Hematopoietic multipotent progenitor cell treated with erythropoietin and hydrocortisone succinate and interleukin-3 and kit ligand, for 17 days (in vitro differentiated cells): ENCODE measurements at places on chromosomes 4 and X.

GRCh38 chr4:85673540-85673939 is 198.6 kb downstream of the ARHGAP24 start:
- no peak for DNase-seq

DNA sequence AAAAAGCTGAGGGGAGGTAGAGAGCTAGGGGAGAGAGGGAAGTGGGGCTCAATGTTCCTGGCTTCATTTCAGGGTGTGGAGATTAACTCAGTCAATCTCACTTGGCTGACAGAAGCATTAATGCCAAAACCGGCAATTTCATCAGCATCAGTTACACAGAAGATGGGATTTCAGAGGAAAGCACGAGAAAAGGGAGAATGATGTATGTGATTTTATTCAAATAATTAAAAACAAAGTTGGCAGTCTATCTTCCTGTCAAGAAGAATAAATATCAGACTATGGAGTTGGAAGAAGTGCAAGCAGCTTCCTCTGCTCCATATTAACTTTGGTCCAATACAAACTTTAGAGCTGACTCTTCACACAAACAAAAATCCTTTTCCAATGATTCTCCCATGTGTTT is 29.6 kb upstream of the HCCS start:
- DNase-seq = no peak

GRCh38 chr4:23911675-23912455 is 22.0 kb upstream of the PPARGC1A start:
- DNase-seq = no peak

GRCh38 chrX:15435836-15436619 is 51.8 kb upstream of the VEGFD start:
- no peak for DNase-seq

- no peak for DNase-seq
These were observed 52.8 kb upstream of the POU4F2 start for GRCh38 chr4:146585761-146586333.

DNA sequence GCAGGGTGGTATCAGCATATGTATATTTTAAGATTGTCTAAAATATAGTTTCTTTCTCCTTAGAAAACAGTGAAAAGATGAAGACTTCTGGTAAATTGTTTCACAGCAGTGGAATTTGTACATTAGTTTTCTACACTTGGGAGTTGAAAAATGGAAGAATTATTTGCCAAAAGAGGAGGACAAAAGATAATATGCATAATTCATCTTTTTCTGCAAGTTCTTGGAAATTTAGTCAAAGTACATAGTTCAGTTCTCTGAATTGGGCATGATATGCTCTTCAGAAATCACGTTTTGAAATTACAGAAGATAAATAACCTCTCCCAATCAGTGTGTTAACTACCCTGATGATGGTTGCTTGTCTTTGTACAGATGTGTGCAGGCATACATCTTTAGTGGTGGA is 47.0 kb downstream of the RBPJ start:
- DNase-seq = no peak

GRCh38 chrX:10296576-10296975 is 139.8 kb downstream of the CLCN4 start:
- no peak for DNase-seq

- no peak for DNase-seq
These were observed 88.7 kb upstream of the ELOVL6 start for GRCh38 chr4:110287130-110287529.

- no peak for DNase-seq
These were observed 251.6 kb downstream of the QDPR start for GRCh38 chr4:17260166-17260907.

GRCh38 chr4:99282731-99283130 is 8.1 kb downstream of the ADH1A start:
- DNase-seq = no peak

DNA sequence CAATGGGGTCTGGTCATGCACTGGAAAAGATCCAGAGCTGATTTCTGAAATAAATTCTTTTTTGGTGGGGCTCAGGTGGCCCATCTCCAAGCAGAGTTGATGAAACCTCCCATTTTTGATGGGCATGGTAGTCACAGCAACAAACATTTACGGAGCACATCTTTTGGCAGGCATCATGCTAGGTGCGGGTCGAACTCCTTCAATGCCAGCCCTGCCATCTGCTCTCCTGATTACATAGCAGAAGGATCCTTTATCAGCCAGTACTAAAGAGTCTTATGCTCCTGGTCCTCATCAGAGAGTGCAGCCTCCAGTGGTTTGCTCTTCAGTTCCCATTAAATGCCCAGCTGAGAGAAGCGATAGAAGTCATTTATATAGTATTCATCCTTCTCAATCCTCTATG is 121.7 kb downstream of the GRXCR1 start:
- DNase-seq = no peak

DNA sequence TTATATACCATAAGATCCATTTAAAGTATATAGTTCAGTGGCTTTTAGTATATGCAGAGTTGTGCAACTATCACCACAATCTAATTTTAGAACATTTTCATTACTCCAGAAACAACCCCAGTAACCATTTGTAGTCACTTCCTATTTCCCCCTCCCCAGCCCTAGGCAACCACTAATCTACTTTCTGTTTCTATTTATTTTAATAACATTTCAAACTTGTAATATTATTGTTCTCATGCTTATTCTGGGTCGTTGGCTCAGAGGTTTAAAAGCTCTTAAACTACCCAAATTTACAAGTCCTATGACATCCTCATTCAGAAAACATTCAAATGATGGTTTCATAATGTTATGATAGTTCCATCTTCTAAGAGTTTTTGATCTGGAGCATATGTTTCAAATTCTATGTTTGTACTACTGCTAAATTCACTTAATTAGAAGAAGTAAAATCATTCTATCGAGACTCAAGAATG is 18.4 kb downstream of the XIAP start:
- no peak for DNase-seq

- no peak for DNase-seq
These were observed 509.7 kb downstream of the INPP4B start for GRCh38 chr4:142336251-142336934.

DNA sequence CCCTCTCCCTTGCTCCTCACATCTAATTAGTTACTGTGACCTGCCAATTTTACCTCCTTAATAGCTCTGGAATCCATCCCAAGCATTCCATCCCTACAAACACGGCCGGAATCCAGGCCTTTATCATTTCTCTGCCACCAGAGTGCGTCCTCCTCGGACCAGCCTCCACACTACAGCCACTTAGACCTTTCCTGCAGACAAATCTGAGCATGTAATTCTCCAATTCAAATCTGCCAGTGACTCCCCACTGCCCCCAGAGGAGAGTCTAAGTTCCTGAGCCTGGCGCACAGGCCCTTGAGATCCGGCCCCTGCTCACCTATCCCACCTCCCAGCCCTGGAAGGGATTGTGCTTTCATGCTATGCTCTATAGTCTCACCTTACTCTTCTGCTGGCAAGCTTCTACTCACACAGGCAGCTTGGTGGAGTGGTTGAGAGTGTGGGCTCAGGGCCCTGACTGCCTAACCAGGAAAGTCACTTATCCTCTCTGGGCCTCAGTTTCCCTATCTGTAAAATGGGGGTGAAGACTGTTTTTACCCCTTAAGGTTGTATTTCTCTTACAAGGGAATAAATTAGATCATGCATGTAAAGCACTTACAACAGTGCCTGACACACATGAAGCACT is 31.2 kb downstream of the PJA1 start:
- DNase-seq = no peak

GRCh38 chrX:34300871-34301270 is 168.8 kb upstream of the FAM47A start:
- no peak for DNase-seq

DNA sequence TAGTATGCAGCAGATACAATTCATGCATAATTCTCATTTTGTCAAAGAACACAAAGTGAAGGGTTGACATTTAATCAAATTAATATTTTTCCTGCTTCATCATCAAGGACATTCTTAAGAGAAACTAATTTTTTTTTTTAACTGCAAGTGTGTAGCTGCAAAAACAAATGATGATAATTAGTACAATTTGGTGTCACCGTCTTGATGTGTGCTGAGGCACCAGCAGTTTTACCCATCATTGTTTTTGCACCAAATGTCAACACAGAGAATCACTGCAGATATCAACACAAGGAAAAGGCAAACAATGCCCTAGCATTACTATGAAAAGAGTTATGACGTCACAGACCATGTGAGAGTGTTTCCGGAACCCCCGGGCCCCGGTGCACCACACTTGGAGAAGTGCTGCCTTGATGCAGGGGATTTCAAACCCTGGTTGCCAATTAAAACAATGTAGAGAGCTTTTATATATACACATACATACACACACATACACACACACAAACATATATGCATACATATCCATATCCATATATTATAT is 55.9 kb downstream of the AGA start:
- DNase-seq = no peak

- peak; percentile 42 for DNase-seq
These were observed 88.2 kb upstream of the USP9X start for GRCh38 chrX:40996886-40997530.

DNA sequence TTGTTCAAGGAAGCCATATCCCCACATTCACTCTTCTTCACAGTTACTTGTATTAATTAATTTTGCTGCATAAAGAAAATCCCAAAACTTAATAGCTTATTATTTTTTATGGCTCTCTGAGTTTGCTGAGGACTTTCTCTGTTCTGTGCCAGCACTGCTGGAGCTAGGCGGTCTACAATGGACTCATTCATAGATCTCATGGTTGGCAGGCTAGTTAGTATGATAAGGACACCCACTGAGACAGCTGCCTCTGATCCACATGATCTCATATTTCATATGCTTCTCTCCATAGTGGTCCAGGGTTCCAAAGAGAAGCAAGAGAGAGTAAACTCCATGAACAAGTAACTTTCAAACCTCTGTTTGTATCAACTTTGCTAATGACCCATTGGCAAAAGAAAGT is 170.2 kb downstream of the ADGRA3 start:
- no peak for DNase-seq

DNA sequence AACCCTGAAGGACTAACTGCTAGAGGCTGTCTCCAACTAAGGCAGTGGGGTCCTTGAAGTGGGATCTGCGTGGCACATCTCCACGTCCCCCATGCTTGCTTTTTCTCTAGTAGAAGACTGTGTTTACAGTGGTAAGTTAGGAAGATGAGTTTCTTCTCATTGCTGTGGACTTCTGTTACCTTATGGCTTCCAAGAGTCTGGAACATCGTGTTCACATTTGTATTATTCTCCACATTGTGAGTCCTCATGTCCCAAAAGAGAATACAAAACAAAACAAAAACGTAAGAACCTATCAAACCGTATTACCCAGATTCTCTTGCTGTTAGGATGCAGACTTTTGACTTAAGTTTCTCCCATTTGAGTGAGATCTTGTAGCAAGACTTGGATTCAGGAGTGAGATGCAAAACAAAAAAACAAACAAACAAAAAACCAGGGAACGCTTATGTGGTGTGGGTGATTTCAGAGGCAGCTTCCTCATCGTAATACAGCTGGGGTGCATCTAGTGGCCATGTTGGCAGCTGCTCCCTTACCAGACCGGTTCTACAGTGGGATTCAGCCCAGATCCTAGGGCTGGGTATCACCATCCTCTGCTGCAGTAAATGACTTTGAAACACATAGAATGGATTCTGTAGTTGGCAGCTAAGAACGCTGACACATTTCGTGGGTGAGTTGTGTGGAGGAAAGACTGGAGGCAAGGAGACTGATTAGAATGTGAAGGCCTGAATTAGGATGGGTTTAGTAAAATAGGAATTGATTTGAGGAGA is 41.3 kb downstream of the TMEM131L start:
- no peak for DNase-seq

GRCh38 chrX:111119341-111119740 is 23.4 kb downstream of the PAK3 start:
- no peak for DNase-seq

GRCh38 chr4:41693629-41694028 is 54.9 kb downstream of the PHOX2B start:
- no peak for DNase-seq

DNA sequence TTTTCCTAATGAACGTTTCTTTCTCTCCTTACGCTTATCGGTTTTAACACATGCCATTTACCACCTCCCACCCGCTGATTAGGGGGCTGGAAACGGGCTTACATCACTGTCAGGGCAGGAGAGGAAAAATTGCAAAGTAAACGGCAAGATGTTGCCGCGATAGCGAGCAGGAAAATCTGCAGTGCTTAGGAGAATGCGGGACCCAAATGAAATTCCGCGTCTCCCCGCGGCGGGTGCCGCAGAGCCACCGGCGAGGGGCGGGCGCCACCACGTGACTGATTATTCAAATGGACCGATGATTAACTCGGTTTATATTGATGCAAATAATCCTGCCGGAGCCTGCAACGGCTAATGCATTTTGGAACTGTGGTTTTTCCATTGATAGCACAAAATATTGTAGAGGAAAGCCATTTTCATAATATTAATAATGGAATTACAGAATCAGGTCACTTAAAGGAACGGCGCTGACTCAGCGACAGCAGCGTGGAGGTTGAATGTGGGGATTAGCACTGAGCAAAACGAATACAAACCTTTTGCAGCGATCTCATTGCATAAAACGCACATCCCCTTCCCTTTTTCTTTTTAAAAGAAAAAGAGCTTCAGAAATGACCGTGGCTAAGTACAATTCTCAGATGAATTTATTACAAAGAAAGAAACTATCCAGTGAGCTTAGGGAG is 224.2 kb downstream of the STIM2 start:
- DNase-seq = no peak

DNA sequence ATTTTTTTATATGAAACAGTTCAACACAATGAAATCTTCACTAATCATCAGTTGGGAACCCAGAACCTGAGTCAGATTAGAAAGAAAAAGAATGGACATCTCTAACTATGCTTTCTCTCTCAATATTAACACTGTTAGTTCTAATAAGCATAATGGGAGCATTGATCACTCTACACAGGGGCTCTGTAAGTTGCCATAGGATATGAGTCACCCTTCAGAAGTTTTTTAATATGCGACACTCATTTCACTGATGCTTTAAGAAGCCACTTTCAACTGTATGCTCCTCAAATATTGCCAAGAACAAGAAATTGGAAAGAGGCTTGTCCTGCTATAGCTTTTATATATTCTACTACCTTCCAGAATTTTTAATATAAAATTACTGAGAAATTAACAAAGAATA is 187.0 kb downstream of the AASDH start:
- DNase-seq = no peak

DNA sequence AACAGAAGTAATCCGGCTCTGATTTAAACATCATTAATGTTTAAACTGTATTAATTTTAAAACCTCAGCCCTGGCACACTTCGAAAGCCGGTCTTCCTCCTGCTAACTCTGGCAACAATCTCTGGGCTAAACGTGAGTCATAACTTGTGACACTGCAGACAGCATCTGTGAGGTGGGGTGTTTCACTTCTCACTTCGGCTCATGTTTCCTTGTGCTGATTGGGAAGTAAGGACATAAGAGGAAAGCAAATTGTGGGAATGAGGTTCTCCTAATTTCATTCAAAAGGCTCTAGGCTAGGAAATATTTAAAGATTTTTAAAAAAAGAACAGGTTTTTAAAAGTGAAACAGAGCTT is 139.9 kb upstream of the USP9X start:
- peak; percentile 10 for DNase-seq

GRCh38 chrX:31420711-31421151 is 348.9 kb upstream of the FTHL17 start:
- no peak for DNase-seq

DNA sequence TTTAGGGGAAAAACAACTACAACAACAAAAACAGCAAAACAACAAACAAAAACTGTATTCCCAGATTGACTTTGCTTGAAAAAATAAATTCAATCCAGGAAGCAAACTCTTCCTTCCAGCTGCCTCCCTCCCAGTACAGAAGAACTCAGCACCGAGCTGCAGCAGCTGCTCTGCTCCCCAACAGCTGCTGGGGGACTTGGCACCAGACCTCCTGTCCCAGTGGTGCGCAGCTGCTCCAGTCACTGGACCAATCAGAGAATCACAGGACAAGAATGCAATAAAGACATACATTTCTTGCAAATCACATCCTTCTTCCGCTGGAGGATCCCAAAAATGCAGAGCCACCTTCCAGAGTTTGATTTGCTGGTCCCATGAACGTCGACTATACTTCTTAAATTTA is 11.8 kb upstream of the FAM53A start:
- no peak for DNase-seq
